ENCODE measurements at places on chromosomes 2 and 18. TPM values are rescaled to one million over a fixed set of nuclear protein-coding genes. Genes with fewer than 3 reads are reported as not detected.

SOX11 gene
- total RNA-seq = not detected

C2orf80 gene
- not detected for total RNA-seq

NEU2 gene
- total RNA-seq = not detected

GRCh38 chr2:45469314-45470099, 141.6 kb downstream of the SRBD1 start:
- no peak for DNase-seq

- DNase-seq = no peak
These were observed 27.4 kb downstream of the SERTAD2 start for GRCh38 chr2:64626146-64626809.

DNA sequence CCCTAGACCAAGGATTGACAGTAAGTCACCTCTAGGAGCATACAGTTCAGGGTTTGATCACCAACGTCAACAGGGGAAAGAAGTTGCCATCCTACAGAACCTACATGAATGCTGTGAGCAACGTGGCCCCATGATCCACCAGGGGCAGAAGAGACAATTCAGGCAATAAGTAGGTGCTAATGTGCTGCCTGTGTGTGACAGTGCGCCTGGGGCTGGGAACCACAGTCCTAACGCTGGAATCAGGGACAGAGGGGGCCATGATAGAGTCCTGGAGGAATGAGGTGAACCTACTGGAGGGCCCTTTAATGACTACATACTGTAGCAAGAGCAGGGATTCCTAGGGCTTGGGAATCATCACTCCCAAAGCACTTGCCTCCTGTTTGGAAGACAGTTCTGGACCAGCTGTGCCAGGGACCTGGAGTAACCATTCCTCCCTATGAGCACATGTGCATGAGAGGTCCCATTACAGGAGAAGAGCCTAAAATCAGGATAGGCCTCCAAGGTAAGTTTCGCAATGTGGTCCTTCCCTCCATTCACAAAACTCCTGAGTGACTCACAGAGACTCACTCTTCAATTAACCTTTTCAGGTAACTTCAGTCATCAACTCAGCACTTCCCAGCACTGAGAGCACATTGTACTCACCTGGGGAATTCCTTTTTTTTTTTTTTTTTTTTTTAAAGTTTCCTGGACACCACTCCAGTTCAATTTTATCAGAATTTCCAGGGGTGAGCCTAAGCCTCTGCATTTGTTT, 214.0 kb downstream of the TMEM163 start:
- DNase-seq = no peak
